ENCODE measurements at places on chromosomes 7 and 10.

DNA sequence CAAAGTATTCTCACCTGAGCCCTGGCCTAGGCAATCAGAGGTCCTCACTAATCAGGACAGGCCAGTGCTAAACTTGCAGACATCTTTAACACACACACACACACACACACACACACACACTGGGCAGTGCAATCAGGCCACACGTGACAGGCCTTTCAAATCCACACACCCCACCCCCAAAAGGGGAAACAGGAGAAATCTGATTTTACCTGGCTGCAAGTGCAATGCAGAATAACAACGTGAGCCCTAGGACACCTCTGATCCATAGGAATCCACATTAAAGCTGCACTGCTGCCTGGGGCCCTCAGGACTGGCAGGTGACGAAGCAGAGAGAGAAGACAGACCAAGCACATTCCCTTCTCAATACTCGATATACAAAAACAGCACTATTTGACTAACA lies 218.9 kb downstream of the FAM107B start:
- peak overlapping the region; percentile 60 for H3K27ac ChIP-seq
- H3K27me3 ChIP-seq, result no peaks in the 10 kb centered on the region
- H3K4me1 ChIP-seq, result peaks cover 55% of the 10 kb centered on the region
- H3K4me3 ChIP-seq, result peak overlapping the region; percentile 36

DNA sequence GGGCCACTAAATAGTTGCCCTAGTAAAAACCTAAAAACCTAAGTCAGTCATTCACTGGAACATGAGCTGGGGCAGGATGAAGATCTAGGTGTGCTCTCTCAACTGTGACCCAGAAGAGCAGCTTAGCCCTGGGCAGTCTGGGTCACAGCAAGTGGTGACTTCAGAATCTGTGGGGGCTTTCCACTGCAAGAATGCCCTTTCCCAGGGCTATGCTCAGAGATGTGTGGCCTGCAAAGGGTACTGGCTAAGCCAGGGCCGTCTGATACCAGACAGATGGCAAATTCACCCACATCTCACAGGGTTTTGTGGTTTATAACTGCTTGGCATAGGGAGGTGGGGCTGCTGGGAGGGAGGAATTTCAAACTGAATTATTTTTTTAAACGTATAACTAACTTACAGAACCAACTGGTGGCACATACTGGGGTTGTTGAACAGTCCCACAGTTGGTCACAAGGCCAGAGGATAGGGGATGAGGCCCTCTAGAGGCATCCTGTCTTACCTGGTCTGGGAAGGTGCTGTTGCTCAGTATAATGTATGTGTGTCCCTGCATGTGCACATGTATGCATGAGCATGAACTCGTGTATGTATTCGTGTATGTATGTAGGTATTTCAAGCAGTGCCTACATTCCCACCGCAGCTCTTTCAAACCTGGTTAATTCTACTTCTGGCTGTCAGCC lies 63.2 kb downstream of the PRPF18 start:
- H3K27ac ChIP-seq, result no peak overlapping the region
- H3K36me3 ChIP-seq, result no peaks in the 10 kb centered on the region
- no peaks in the 10 kb centered on the region for H3K4me1 ChIP-seq
- H3K27me3 ChIP-seq, result no peaks in the 10 kb centered on the region
- no peak overlapping the region for H3K4me3 ChIP-seq
- DNase-seq, result no peak

- H3K27ac ChIP-seq, result no peak overlapping the region
- no peaks in the 10 kb centered on the region for H3K36me3 ChIP-seq
- no peaks in the 10 kb centered on the region for H3K27me3 ChIP-seq
These were observed 181.3 kb downstream of the RNLS start for GRCh38 chr10:88401671-88402347.

DNA sequence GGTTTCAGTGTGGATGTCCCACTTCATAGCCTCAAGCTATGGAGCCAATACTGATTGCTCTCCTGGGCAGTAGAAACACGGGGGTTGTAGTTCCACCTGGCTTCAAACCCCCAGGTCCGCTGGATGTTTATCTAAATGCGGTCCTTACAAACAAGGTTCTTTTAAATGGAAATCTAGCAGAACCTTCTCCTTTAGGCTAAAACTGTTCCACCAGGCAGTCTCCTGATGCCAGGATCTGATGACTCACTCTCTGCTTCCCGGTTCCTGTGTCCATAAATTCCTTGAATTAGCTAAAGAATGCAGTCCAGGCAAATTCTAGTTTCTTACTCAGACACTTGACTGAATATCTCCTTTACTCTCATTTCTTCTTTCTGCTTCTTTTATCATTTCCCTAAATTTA lies 108.4 kb upstream of the FAM3C start:
- peaks cover 6% of the 10 kb centered on the region for H3K27me3 ChIP-seq
- no peaks in the 10 kb centered on the region for H3K4me1 ChIP-seq
- H3K36me3 ChIP-seq, result no peaks in the 10 kb centered on the region
- no peak overlapping the region for H3K27ac ChIP-seq
- DNase-seq, result no peak

Measured in Karpas-422 (cell line).